Stimulated activated CD4-positive, alpha-beta T cell treated with anti-CD3 and anti-CD28 coated beads, Interleukin-15, amount 100 ng/mL, for 24 hours (primary cell): ENCODE measurements at places on chromosomes 6 and 20.

- no peak for DNase-seq
Measured at GRCh38 chr6:79878142-79878748, 69.1 kb downstream of the ELOVL4 start.

GRCh38 chr6:31879901-31880300 lies 1.1 kb upstream of the SLC44A4 start:
- DNase-seq = no peak

DNA sequence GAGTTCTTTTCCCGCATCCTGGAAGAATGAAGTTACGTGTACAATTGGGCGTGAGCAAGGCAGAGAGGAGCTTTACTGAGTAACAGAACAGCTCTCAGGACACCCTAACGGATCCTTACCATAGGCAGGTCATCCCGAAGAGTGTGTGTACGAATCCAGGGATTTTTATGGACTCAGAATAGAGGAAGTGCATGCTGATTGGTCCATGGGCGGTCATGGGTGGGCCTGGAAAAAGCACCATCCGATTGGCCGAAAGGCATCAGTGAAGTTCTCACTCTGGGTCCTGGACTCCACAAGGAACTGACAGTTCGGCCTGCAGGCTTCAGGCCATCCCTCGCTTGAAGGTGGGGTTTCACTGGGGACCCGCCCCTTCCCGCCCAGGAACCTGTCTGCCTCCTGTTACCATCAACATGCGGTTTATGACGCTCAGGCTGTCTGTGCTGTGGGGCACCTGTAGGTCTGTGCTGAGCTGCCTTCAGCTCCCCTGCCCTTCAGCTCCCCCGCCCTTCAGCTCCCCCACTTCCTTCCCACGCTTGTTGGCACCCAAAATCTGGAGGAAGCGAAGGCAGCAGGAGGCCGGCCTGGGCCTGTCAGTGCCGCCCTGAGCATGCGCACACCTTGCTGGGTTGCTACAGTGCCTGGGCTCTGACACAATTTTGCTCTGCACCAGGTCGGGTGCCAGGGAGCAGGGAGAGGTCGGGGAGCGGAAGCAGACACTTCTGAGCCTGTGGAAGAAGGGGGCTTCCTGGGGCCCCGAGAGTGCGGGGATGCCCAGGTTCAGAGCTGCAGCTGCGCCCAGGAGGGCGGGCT lies 57.9 kb upstream of the MANEA start:
- DNase-seq = no peak

- DNase-seq = no peak
Measured at GRCh38 chr20:34493646-34494045, 22.6 kb upstream of the DYNLRB1 start.

- no peak for DNase-seq
Measured at GRCh38 chr6:64890609-64891008, 816.4 kb downstream of the EYS start.

- DNase-seq = no peak
Measured at GRCh38 chr6:106440546-106440945, 80.0 kb downstream of the CRYBG1 start.

DNA sequence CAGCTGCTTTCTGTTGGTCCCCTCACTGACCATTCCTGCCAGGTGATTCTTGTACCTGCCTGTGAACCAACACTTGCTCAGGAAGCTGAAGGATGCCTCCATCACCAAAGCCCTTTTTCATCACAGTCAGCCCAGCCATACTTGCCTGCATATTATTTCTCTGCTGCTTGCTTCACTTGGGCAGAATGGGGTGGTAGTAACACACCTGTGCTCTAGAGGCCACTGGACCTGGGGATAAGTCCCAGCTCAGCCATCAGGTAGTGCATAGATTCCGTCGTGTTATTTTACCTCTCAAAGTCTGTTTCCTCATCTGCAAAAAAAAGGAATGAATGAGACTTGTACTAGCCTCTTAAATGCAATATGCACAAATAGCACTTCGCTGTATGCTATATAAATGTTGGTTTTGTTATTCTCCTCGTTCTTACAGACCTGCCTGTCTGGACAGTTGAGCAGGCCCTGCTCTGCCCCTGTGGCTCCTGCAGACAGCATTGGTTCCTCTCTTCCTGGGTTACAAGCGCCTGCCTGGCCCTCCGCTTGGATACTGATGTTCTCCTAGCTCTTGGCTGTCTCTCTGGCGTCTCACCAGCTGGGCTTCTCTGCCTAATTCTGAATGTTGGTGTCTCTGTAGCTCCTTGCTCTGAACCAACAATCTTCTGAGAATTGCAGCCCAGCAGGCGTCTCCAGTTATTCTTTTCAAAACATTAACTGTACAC lies 151.8 kb downstream of the UNC5CL start:
- DNase-seq = no peak

DNA sequence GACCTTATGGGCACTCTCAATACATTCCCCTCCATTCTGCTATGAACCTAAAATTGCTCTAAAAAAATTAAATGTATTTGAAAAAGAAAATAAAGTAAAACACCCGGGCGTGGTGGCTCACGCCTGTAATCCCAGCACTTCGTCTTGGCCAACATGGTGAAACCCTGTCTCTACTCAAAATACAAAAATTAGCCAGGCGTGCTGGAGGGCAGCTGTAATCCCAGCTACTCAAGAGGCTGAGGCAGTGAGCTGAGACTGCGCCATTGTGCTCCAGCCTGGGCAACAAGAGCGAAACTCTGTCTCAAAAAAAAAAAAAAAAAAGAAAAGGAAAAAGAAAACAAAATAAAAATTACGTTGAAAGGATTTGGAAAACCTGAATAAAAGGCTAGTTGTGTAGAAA lies 60.5 kb downstream of the CD164 start:
- DNase-seq = no peak

DNA sequence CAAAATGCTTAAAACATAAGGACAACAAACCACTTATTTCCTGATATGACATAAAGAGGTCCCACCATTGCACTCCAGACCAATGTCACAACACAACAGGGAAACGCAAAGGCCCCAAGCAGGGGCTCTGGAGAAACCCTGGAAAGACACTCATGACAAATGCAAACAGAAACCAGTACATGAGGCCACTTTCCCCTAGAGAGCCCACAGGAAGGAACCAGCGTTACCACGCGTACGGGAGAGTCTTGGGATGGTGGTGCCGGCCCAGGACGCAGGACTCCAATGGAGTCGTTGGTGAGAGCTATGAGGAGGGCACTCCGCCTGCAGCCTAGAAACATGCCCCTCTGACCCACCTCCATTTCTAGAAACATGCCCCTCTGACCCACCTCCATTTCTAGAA lies 20.2 kb downstream of the GMEB2 start:
- no peak for DNase-seq

DNA sequence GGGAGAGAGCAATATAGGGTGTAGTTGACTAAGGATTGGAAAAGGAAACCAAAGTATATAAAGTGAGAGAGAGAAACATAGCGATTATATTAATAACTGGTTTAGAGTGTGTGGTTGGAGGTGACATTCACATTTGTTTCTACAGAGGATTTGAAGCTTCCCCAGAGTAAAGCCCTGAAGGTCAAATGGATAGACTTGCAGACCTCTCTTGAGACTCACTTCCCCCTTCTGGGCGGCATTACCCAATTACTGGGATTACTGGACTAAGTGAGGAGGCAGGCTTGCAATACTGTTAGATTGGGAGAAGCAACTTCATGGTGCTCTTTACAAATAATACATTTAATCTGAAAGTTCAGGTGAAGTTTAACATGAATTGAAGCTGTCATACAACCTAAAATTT lies 10.7 kb downstream of the FIG4 start:
- no peak for DNase-seq

- no peak for DNase-seq
Measured at GRCh38 chr6:169816975-169817374, 65.6 kb downstream of the ERMARD start.

DNA sequence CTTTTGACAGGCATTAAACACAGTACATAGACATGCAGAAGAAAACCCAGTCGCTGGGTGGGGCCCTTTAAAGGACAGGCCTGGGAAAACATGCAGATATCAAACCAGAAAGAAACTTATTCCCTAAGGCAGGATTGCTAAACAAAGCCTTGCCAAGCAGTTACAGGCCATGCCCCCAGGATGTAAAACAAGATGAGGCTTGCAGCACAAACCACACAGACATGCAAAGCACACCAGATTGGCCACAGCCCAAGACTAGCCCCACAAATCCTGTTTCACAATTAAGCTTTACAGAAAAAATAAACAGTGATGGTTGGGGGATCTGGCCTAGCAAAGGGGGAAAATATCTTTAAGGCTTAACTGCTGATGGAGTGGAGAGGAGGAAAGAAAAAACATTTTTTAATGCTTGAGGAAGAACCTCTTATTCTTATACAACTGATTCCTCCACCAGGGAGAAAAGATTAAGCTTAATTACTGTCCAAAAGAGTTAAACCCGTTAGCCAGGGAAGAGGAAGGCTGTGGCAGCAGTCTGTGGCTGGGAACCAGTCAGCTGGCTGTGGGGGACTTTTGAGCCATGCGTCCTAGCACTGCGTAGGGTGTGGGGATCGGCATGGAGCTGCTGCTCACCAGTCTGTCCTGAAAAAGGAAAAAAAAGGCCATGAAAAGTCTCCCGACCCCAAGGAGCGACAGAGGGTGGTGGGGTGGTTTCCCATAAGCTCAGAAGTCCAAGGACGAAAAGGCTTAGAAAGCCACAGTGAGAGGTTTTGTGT lies 28.4 kb downstream of the COL19A1 start:
- no peak for DNase-seq
